ENCODE measurements at places on chromosomes 5 and 9.

- no peak for DNase-seq
Measured at GRCh38 chr9:79221084-79221483, 350.7 kb upstream of the TLE4 start.

GRCh38 chr9:128412120-128412790 is 8.4 kb upstream of the CERCAM start:
- DNase-seq, result peak; percentile 33

DNA sequence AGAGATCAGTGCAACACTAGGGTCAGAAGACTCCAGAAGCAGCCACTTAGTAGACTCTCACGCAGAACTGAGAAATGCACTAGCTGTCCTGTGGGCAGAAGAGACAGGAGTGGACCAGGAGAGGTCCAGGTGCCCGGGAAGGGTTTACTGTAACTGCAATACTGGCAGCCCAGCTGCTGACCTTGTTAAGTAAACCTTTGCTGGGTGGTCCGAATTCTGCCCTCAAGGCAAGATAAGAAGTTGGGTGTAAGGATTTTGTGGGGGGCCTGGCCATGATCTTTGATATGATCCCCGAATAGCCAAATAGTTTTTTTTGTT is 91.3 kb downstream of the PDE6A start:
- DNase-seq, result no peak

DNA sequence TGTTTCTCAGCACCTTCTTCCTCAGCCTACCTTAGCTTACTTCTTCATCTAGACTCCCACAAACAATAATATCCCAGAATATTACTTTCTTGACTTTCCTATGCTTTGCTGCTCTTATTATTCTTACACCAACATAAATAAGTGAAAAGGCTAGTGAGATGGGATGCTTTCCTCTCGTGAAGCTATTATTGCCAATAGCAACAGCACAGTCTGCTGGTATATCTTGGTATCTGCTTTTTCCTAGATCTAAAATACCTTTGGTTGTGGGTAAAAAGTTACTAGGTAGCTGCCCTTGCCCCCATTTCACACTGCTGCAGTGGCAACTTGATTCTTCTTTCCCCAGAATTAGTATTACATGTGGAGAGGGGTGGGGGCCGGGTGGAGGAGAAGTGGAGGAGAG is 26.1 kb upstream of the GLIPR2 start:
- DNase-seq, result no peak
